T47D (cell line): ENCODE measurements at places on chromosomes 4 and X.
A peak's percentile ranks its signal among the peaks of the same experiment; 100 is the strongest.

DNA sequence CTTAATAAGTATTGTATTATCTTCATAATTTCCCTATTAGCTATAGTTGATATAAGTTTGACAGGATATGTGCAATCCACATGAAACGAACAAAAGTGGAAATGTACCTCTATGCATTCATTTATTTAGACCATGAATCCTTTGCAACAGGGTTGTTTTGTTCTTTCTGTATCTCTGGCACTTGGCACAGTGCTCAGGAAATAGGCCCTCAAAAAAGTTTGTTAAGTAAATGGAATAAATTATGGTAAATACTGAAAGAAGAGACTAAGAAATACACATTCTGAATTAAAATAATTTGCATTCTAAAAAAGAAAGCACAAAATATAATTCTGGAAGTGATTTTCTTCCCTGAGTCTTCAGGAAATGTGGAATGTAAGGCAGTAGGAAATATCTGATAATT is 39.3 kb downstream of the TAPT1 start:
- DNase-seq = no peak

DNA sequence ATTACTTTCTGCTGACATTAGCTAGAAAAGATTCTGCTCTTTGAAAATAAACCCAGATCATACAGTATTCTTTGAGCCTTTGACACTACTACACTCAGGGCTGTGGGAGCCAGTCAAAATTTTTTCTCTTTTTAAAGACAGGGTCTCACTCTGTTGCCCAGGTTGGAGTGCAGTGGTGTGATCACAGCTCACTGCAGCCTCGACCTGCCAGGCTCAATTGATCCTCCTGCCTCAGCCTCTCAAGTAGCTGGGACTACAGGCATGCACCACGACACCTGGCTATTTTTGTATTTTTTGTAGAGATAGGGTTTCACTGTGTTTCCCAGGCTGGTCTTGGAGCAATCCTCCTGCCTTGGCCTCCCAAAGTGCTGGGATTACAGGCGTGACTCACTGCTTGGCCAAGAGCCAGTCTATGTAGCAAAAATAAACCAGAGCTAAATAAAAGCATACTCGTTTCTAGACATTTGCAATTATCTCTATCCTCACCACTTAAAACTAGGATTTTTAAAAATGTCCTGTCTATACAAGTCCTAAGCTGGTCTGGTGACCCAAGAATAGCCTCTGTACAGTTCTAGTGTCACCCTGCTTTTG is 43.2 kb downstream of the AKAP4 start:
- no peak for DNase-seq

DNA sequence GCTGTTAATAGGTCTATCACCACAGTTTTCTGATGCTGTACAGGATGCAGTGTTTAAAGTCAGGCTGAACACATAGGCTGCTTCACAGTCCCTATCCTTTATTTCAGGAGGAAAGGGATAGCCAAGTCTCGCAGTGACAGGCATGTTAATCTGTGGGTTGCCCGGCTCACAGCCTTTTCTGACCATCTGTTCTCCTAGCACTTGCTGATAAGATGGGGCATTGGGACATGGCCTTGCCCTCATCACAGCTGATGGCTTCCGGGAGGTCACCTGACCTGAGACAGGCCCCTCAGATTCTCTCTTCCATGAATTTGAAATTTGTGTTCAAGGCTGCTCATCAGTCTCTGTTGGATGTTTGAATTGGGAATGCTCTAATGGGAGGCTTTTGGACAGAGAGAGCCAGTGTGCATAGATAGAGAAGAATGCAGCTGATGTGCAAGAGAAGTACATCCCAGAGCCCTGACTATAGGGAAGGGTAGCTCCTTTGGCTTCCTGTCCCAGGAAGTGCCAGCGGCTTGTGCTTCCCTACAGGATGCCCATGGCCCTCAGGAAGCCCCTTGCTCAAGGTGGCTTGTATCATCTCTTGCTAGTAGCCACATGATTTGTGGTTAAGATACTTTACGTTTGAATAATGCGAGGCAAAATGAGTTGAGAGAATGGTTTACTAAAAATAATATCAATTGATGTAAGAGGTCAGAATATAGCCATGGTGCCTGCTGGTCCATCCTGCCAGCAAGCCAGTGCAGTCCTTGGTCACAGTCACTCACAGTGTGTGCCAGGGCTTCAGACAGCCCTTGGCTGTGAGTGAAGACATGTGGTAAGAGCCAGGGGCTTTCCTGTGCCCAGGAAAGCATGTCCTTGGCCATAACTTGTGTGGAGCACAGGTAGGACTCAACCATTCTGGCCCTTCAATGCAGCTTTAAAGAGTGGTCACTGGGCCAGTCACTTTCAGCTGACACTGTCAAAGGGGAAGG is 88.6 kb downstream of the TSPAN7 start:
- DNase-seq = no peak

- no peak for DNase-seq
Observed at GRCh38 chr4:40329805-40330204, 5.3 kb upstream of the CHRNA9 start.

DNA sequence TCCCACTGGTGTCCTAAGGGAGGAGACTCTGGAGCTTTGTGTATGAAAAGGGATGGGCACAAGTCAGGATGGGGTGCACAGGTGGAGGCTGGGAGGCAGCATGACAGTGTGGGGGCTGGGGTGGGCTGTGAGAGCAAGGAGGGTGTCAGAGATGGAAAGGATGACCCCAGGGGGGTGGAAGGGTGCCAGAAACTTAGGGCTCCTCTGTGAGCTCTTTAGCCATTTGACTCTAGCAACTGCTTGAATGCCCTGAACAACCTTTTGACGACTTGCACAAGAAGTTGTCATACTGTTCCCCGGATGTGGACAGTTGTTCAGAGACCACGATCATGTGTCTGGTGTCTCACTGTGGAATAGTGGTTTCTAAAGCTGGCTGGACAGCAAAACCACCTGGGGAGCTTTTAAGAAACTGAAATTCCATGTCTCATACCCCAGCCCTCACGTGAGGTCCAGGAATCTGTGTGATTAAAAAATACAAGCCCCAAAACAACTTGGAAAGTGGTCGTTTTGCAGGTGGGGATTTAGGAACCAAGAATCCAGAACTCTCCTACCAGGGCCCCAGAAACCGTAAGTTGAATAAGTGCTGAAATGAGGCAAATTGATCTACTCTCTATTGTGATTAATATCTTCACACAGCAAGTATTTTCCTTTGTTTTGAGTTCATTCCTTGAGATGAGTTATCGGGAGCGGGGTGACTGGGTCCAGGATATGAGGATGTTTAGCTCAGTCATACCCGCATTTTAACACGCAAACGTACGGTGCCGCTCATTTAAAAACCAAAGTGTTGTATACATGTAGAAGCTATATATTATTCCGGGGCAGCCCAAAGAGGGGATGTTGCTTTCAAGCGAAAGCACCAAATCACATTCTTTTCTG is 3.4 kb downstream of the RHOH start:
- peak; percentile 39 for DNase-seq

DNA sequence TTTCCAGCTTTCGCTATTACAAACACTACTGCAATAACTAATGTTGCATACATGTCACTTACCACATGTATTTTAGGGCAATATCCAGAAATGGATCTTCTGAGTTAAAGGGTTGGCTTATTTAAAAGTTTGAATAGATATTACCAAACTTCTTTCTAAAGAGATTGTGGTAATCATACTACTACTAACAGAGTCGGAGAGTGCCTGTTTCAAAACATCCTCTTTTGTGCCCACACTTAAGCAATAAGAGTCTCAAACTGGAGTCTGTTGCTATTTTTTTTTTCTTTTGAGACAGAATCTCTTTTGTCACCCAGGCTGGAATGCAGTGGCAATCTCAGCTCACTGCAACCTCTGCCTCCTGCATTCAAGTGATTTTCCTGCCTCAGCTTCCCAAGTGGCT is 35.8 kb downstream of the FGFBP1 start:
- DNase-seq = no peak
